Metanephros (tissue), 2 donors: ENCODE measurements at places on chromosomes 13 and 19. TPM values are rescaled to one million over a fixed set of nuclear protein-coding genes. Genes with fewer than 3 reads are reported as not detected.

AP1M2 gene
- total RNA-seq: 39.8 TPM

FCGBP gene
- total RNA-seq: 16.8 TPM

P2RY11 gene
- 9.7 TPM for total RNA-seq

OR10H5 gene
- not detected for total RNA-seq

ZNF382 gene
- 14.8 TPM for total RNA-seq

ANGPTL4 gene
- 5.0 TPM for total RNA-seq

CNN1 gene
- 8.5 TPM for total RNA-seq

TNFSF13B gene
- total RNA-seq: 7.9 TPM

JSRP1 gene
- 12.8 TPM for total RNA-seq

ZNF525 gene
- 14.8 TPM for total RNA-seq

ZSCAN4 gene
- not detected for total RNA-seq

PSG3 gene
- not detected for total RNA-seq

PALM3 gene
- 5.0 TPM for total RNA-seq

PIK3R2 gene
- 14.0 TPM for total RNA-seq

KIR3DL1 gene
- total RNA-seq: not detected

ZNF45 gene
- total RNA-seq: 19.3 TPM

HSD17B14 gene
- 12.0 TPM for total RNA-seq

SGCG gene
- total RNA-seq: 17.3 TPM

DACH1 gene
- total RNA-seq: 54.5 TPM

CERS4 gene
- total RNA-seq: 40.9 TPM

PSPN gene
- total RNA-seq: 2.5 TPM

LSM7 gene
- 132 TPM for total RNA-seq

OVOL3 gene
- not detected for total RNA-seq

CGB5 gene
- not detected for total RNA-seq

FAM216B gene
- total RNA-seq: not detected

COX6B2 gene
- 0.12 TPM for total RNA-seq

ING1 gene
- total RNA-seq: 24.2 TPM

CACNG6 gene
- 5.7 TPM for total RNA-seq

KLHL1 gene
- total RNA-seq: 0.88 TPM

KLK3 gene
- total RNA-seq: not detected

RGCC gene
- 33.2 TPM for total RNA-seq

GRK1 gene
- total RNA-seq: not detected

ZNF577 gene
- 21.1 TPM for total RNA-seq

FCER2 gene
- 0.23 TPM for total RNA-seq

SNRPA gene
- total RNA-seq: 59.4 TPM
